Neural crest cell (in vitro differentiated cells): ENCODE measurements at places on chromosomes 2 and 18.
A peak's percentile ranks its signal among the peaks of the same experiment; 100 is the strongest.

- DNase-seq, result no peak
- no peak overlapping the region for H3K4me3 ChIP-seq
- no peak overlapping the region for H3K27ac ChIP-seq
- no peaks in the 10 kb centered on the region for H3K36me3 ChIP-seq
These were observed 87.4 kb downstream of the COL6A3 start for GRCh38 chr2:237326266-237327171.

DNA sequence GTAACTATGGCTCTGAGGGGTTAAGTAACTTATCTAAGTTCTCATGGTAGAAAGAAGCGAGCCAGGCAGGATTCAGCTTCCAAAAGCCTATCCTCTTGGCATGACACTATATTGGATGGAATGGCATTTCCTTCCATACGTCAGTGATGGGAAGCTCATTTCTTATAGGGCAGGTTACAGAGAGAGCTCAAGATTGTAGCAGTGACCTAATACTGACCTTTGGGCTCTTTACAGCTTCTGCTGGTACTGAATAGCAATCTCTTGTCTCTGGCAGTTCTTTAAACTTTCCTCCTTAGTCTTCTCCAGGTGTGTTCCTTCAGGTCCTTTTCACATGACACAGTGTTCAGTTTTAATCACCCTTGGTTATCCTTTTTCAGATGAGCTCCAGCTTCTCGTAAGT is 133.0 kb downstream of the HRH4 start:
- H3K36me3 ChIP-seq, result no peaks in the 10 kb centered on the region
- peaks cover 21% of the 10 kb centered on the region for H3K4me1 ChIP-seq
- DNase-seq, result no peak
- no peaks in the 10 kb centered on the region for H3K27me3 ChIP-seq

GRCh38 chr2:86036669-86037138 is 69.0 kb downstream of the POLR1A start:
- H3K4me3 ChIP-seq, result peak overlapping the region; percentile 53
- no peaks in the 10 kb centered on the region for H3K27me3 ChIP-seq
- DNase-seq, result no peak
- peaks cover 25% of the 10 kb centered on the region for H3K4me1 ChIP-seq
- peak overlapping the region; percentile 99 for H3K27ac ChIP-seq

- H3K27me3 ChIP-seq, result peaks cover 6% of the 10 kb centered on the region
- peak overlapping the region; percentile 96 for H3K27ac ChIP-seq
- peaks cover 25% of the 10 kb centered on the region for H3K36me3 ChIP-seq
- no peak for DNase-seq
- H3K4me1 ChIP-seq, result peaks cover 36% of the 10 kb centered on the region
- peak overlapping the region; percentile 98 for H3K4me3 ChIP-seq
These were observed 590 bp downstream of the EIF2B4 start for GRCh38 chr2:27369471-27370025.
